ENCODE measurements at places on chromosomes 1 and 21. TPM values are rescaled to one million over a fixed set of nuclear protein-coding genes. Genes with fewer than 3 reads are reported as not detected.
A peak's percentile ranks its signal among the peaks of the same experiment; 100 is the strongest.

GRCh38 chr1:79043506-79043905 lies 37.0 kb upstream of the ADGRL4 start:
- DNase-seq: no peak

GRCh38 chr1:58067082-58067481 lies 479.4 kb downstream of the OMA1 start:
- DNase-seq: no peak

GRCh38 chr1:171841931-171842761 lies 848 bp downstream of the DNM3 start:
- peak; percentile 16 for DNase-seq

- DNase-seq: no peak
These were observed 15.1 kb downstream of the SLAMF8 start for GRCh38 chr1:159841749-159842148.

DNA sequence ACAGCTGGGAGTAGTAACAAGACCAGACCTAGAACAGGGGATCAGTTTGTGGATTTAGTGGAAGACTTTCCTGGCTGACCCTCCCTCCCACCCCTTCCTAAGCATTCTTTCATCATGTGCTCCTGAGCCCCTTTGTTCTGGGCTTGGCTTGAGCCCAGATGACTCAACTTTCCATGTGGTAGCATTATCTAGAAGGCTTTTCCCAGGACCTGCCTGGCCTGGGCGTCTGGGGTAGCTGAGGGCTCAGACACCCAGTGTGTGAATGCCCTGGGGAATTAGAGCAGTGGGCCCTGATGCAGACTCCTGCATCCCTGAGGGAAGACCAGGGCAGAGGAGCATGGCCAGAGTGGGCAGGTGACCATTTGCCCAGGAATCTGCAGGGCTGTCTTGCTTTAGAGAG lies 44.1 kb upstream of the TSPAN2 start:
- DNase-seq: no peak

- no peak for DNase-seq
These were observed 614 bp upstream of the CACNA1E start for GRCh38 chr1:181482521-181483284.

- no peak for DNase-seq
These were observed 142.9 kb downstream of the VPS13D start for GRCh38 chr1:12372761-12373160.

KCNA3 gene
- not detected for total RNA-seq

DNA sequence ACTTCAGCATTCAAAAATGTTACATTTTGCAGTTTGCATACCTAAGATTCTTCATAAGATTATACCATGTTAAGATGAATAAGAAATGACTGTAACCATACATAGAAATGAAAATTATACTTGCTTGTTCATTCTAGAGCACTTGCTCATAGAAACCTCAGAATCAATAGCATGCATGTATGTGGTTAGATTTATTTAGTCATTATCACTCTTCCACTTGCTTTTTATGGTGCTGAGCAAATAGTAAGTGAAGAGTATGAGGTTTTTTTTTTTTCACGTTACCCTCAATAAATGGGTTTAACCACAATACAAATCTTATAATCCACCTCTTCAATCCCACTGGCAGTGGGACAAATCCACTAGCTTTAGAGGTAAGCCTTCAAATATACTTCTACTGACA lies 84.7 kb downstream of the LRRC53 start:
- no peak for DNase-seq

HFM1 gene
- 2.9 TPM for total RNA-seq

DNA sequence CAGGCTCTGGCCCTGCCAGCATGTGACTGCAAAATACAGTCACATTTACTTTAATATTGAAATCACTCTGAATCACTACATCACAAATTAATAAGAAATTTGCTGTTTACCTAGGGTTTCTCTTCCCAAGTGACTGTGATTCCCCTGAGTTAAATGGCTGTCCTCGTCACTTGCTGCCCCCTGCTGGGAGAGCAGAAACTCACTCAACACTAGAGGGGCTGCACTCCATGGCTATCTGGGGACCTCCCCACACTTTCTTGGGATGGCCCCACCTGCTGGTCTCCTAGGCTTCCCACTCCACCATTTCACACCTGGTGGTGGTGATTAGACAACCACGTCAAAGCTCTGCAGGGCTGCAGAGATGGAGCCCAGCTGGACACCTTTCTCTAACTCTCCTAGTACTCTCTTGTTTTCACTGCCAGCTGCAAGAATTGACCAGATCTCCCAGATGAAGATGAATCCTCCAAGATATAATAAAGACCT lies 63.4 kb downstream of the CD2 start:
- peak; percentile 81 for DNase-seq

GRCh38 chr1:160307118-160307791 lies 22.3 kb upstream of the PEX19 start:
- peak; percentile 5 for DNase-seq

GRCh38 chr21:45323487-45324311 lies 36.0 kb upstream of the POFUT2 start:
- no peak for DNase-seq

GRCh38 chr1:64664299-64664698 lies 80.6 kb upstream of the RAVER2 start:
- DNase-seq: no peak

- peak; percentile 30 for DNase-seq
These were observed 20.7 kb upstream of the RPE65 start for GRCh38 chr1:68470388-68470970.

LINGO4 gene
- total RNA-seq: not detected

- no peak for DNase-seq
These were observed 10.7 kb downstream of the RRP1B start for GRCh38 chr21:43669828-43670605.

LCE3D gene
- total RNA-seq: not detected

F13B gene
- not detected for total RNA-seq

ITLN2 gene
- 0.90 TPM for total RNA-seq

DNA sequence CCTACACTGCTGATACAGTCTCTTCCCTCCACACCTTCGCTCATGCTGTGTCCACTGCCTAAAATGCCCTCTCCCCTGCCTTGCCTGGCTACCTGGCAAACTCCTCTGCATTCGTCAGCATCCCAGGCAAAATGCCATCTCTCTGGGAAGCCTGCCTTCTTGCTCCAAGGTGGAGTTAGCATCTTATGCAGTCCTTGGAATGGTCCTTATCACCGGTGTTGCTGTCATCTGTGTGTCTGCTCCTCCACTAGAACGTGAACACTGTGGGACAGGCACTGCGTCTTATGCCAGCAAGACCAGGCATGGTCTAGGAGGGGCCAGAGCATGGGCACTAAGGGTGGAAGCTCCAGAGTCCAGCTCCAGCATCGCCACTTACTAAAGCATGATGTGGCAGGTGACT lies 211.8 kb downstream of the MATN1 start:
- DNase-seq: no peak

DNA sequence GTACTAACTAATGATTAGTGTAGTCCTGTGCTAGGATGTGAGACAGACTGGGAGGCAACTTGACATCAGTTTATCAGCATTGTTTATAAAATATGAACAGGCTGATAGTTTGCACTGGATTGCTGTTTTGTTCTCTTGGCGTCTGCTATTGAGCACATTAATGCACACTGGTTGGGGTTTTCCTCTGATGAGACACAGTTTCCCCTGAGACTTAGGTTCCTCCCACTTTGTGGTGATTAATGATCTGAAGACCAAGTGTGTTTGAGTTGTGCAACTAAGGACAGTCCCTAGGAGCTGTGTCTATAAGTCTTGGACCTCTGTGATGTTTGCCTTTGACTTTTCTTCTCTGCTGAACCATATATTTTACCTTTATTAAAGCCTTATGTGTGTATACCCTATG lies 1015.4 kb downstream of the AMY1C start:
- DNase-seq: no peak

DNA sequence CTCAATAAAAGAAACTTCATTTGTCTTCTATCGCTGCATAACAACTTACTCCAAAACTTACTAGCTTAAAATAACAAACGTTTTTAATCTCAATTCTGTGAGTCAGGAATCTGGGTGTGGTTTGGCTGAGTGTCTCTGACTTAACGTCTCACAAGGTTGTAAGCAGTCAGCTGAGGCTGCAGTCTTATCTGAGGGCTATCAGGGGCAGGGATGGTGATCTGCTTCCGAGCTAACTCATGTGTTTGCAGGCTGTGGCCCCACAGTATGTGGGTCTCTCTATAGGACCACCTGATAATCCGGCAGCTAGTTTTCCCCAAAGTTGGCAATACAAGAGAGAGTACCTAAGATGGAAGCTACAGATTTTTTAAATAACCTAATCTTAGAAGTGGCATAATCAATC lies 234.2 kb upstream of the FGGY start:
- no peak for DNase-seq

OR2L3 gene
- total RNA-seq: not detected

DNA sequence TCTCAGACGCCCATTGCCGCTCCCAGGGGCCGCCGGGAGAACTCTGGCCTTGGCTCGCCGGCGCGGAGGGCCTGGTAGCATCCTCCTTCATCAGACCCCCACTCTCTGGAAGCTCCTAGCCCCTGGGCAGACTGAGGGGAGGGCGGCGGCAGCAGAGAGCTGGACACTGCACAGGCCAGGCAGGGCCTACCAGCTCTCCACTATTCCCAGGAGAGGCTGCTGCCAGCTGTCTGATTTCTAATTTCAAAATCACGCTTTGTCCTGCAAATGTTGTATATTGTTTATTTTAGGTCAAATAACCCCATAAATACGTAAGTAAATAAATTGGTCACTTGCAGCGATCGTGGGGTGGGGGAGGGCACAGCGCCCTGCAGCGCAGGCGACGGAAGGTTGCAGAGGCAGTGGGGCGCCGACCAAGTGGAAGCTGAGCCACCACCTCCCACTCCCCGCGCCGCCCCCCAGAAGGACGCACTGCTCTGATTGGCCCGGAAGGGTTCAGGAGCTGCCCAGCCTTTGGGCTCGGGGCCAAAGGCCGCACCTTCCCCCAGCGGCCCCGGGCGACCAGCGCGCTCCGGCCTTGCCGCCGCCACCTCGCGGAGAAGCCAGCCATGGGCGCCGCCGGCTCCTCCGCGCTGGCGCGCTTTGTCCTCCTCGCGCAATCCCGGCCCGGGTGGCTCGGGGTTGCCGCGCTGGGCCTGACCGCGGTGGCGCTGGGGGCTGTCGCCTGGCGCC lies at the start of gene MTARC1:
Gene MTARC1, plus strand, starts transcription at position 577 of the 732 bp plus-strand sequence. Its CDS starts 32 bp downstream, at position 609.
- DNase-seq: no peak

INKA2 gene
- total RNA-seq: not detected

- DNase-seq: no peak
These were observed 46.3 kb upstream of the IRF2BP2 start for GRCh38 chr1:234656070-234656895.

- DNase-seq: no peak
These were observed 133.2 kb downstream of the BRINP3 start for GRCh38 chr1:190344454-190344853.

DNA sequence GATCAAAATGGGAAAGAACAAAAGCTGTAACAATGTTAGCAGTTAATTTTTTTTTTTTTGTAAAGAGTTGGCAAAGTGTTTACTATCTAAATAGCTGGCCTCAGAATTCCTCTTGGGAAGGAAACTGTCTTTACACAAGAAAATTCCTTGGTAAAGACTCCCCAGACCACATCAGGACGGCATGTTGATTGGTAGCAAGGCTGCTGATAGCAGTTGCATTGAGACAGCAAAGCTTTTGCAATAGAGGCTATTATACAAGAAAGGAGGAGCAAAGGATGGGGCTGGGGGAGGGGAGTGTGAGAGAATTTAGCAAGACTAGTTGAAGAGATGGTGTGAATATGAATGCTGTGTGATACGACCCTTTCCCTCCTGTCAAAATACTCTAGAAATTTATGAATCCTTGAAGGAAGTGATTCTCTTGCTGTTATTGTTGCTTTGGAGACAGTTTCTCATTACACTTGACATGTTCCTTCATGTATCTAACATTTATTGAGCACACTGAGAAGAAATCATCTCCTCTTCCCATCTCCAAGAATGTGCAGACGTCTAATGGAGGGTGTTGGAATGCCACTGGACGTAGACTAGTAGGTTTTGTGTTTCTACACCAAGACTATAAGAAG lies 355.6 kb downstream of the SIPA1L2 start:
- DNase-seq: no peak

- DNase-seq: no peak
These were observed 408.8 kb downstream of the PCP4 start for GRCh38 chr21:40276001-40276400.

DNA sequence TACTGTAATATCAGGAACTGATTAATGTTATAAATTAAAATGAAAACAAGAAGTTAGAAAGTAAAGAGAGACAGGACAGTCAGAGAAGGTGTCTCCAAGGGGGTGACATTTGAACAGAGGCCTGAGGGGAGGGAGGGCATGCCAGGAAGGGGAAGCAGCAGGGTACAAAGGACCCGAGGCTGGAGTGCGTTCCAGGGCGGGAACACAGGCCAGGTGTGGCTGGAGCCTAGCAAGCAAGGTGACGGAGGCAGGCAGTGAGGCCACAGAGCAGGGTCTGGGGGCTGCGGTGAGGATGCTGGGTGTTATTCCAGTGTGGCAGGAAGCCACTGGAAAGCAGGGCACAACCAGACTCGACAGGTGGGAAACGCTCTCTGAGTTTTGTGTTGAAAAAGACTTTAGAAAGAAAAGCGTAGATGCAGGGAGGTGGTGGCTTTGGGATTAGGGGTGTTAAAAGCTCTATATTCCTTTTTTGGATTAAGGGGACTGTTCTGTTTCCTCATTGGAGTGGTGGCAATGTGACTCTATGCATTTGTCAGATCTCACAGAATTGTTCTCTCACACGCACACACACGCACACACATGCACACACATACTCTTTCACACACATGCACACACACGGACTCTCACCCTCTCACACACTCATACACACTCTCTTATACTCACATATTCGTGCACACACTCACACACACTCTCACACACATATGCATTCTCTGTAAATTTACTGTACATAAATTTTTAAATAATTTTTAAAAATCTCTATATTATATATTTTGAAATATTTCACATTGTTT lies 124.5 kb downstream of the GLIS1 start:
- DNase-seq: no peak

DNA sequence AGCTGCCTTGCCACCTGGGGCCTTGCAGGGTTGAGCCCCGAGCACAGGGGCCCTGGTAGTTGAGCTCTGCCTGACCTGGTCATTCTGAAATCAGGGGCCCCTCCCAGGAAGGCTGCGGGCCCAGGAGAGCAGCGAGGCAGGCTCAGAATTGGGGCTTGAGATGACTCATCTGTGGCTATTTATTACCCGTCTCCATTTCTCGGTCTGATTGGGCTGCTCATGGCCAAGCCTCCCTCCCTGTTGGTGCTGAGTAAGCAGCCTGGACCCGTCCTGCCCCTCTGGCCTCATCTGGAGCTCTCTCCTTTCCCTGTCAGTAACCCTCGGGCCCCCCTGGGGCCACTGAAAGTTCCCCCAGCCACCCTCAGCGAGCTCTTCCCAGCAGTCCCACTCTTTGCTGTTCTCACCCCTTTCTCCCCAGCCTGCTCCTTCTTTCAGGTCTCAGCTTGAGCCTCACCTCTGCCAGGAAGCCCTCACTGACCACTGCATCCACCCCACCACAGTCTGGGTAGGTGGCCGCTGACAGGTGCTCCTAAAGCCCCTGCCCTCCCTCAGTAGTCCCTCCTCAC lies 11.0 kb upstream of the TNFRSF8 start:
- peak; percentile 26 for DNase-seq

- DNase-seq: no peak
These were observed 3.0 kb downstream of the SLC19A1 start for GRCh38 chr21:45539046-45539795.

GRCh38 chr1:114545315-114545714 lies 34.3 kb upstream of the TRIM33 start:
- no peak for DNase-seq

Data from SK-MEL-5 (cell line).